Activated CD8-positive, alpha-beta T cell treated with anti-CD3 and anti-CD28 coated beads, Interleukin-2, amount 10 ng/mL, durations not matched to agents 7 days and 5 days (primary cell): ENCODE measurements at places on chromosomes 4 and X. TPM values are rescaled to one million over a fixed set of nuclear protein-coding genes. Genes with fewer than 3 reads are reported as not detected.

DNA sequence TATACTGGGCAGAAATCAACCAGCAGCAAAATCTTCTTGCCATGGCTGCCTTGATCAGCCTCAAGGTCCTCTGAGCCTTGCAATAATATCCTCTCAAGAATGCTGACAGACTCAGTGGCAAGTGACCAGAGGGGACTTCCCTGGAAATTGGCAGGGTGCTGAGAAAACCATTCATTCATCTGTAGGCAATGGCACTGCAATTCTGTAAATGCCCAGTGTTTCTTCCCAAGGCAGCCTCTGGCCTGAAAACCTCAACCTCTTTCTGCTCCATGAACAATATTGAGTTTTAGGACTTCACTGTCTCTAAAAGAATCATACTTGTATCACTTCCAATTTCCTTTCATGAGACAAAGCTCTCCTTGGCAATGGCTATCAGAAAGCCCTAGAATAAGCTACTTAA is 754.3 kb upstream of the TENM3 start:
- H3K27ac ChIP-seq = no peak overlapping the region
- DNase-seq = no peak
- H3K4me1 ChIP-seq = no peaks in the 10 kb centered on the region
- H3K27me3 ChIP-seq = no peaks in the 10 kb centered on the region
- H3K4me3 ChIP-seq = no peak overlapping the region

DNA sequence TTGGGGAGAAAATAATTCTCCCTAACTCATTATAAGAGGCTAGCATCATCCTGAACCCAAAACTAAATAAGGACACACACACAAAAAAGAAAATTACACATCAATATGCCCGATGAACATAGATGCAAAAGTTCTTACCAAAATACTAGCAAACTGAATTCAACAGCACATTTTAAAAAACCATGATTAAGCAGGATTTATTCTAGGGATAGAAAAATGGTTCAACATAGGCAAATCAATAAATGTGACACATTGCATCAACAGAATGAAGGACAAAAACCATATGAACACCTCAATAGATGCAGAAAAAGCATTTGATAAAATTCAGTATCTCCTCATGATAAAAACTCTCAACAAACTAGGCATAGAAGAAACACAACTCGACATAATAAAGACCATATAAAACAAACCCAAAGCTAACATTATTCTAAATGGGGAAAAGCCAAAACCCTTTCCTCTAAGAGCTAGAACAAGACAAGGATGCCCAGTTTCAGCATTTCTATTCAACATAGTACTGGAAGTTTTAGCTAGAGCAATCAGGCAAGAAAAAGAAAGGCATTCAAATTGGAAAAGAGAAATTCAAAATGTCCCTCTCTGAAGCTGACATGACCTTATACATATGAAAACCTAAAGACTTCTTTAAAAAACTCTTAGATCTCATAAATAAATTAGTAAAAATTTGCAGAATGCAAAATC is 200.9 kb downstream of the NKX6-1 start:
- no peaks in the 10 kb centered on the region for H3K4me1 ChIP-seq
- no peaks in the 10 kb centered on the region for H3K36me3 ChIP-seq
- no peak overlapping the region for H3K27ac ChIP-seq
- no peak overlapping the region for H3K4me3 ChIP-seq
- no peaks in the 10 kb centered on the region for H3K27me3 ChIP-seq

- H3K27me3 ChIP-seq = peaks cover 2% of the 10 kb centered on the region
- no peaks in the 10 kb centered on the region for H3K4me1 ChIP-seq
- DNase-seq = no peak
- H3K27ac ChIP-seq = no peak overlapping the region
- H3K4me3 ChIP-seq = no peak overlapping the region
- no peaks in the 10 kb centered on the region for H3K36me3 ChIP-seq
Measured at GRCh38 chrX:13903405-13903804, 86.5 kb upstream of the GPM6B start.

- H3K4me1 ChIP-seq = peaks cover 3% of the 10 kb centered on the region
- H3K36me3 ChIP-seq = peaks cover 48% of the 10 kb centered on the region
- no peak overlapping the region for H3K4me3 ChIP-seq
- H3K27ac ChIP-seq = no peak overlapping the region
- no peak for DNase-seq
Measured at GRCh38 chr4:56480691-56481090, 13.3 kb downstream of the SRP72 start.

DNA sequence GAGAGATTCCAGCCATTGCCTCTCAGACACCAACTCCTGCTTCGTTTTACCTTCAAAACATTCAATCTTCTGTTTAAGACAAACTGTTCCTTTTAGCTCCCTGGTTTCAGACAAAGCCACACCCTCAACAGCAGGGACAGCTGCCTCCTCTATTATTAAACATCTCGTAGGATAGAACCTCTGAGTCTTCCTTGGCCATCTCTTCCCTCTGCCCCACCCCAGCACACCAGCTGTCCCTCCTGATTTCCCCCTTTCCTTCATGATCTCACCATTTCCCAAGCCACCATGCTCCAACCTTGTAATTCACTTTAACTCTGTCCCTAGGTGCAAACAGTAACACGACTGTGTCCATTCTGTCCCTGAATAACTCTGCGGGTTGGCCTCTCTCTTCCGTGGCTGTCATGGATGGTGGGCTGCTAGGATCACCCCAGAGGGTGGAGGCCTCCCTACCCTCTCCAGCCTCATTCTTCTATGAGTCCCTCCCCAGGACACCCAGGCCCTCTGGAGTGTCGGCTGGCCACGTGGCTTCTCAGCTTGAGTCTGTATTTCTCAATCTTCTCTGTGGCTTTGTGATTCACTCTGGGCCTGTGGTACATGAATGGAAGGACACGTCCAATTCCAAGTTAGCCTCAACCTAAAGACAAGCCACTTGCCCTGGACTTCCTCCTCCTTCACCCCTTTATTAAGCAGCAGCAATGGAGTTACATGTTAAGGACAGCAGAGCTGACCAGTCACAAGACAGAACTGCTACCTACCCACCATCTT is 349.9 kb downstream of the FBXW7 start:
- no peak overlapping the region for H3K27ac ChIP-seq
- DNase-seq = no peak
- H3K4me1 ChIP-seq = peaks cover 12% of the 10 kb centered on the region
- H3K36me3 ChIP-seq = no peaks in the 10 kb centered on the region

- H3K27ac ChIP-seq = peak overlapping the region; percentile 86
- DNase-seq = peak; percentile 38
- no peaks in the 10 kb centered on the region for H3K27me3 ChIP-seq
- H3K4me3 ChIP-seq = peak overlapping the region; percentile 79
- H3K4me1 ChIP-seq = peaks cover 39% of the 10 kb centered on the region
Measured at GRCh38 chr4:8200302-8200975, 1.3 kb downstream of the SH3TC1 start.

GRCh38 chr4:140818433-140818832 is 62.2 kb upstream of the TBC1D9 start:
- no peak overlapping the region for H3K27ac ChIP-seq
- no peaks in the 10 kb centered on the region for H3K27me3 ChIP-seq
- no peak for DNase-seq
- no peaks in the 10 kb centered on the region for H3K36me3 ChIP-seq
- H3K4me1 ChIP-seq = no peaks in the 10 kb centered on the region

DNA sequence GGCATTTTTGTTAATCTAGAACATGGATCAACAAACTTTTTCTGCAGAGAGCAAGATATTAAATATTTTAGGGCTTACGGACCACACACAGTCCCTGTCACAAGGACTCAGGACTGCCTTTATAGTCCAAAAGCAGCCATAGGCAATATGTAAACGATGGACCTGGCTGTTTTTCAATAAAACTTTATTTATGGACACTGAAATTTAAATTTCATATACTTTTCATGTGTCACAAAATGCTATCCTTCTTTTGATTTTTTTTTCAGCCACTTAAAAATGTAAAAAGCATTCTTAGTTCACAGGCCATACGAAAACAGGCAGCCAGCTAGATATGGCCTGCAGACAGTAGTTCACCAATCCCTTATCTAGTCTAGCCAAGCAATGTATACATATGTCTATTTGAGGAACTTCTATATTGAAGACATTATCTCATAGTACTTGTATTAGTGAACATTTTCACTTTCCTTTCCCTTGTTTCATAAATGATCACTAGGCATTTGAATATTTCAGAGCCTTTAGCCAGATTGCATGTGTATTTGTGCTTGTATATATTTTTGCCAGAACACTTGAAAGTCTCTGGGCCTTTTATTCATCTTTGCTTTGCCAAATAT is 350.9 kb downstream of the RPA4 start:
- H3K36me3 ChIP-seq = no peaks in the 10 kb centered on the region
- no peak overlapping the region for H3K27ac ChIP-seq
- no peak overlapping the region for H3K4me3 ChIP-seq
- no peaks in the 10 kb centered on the region for H3K27me3 ChIP-seq

DNA sequence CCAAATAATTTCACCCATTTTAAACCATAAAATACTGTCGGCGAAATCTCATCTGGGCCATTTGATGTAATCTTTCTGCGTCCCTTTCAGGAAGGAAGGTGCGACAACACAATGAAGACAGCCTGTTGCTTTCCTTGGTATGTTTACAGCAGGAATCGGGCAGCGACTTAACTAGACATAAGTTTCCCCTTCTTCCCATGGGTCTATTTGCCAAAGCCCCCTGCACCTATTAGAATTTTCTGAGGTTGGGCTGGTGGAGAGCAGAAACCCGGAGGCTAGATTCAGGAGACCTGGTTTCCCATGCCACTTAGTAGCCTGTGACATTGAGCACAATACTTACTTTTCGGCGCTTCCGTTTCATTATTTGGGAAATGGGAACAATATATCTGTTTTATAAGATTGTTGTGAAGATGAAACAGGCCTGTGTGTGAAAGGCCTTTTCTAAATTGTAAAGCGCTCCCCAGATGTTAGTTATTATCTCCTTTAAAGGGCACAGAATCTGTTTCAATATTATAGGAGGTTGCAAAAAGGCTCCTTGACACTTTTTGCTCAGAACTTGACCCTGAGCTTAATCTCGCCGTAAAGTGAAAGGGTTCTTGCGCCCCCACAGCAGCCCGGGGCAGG is 552 bp upstream of the AFF1 start:
- H3K36me3 ChIP-seq = peaks cover 4% of the 10 kb centered on the region
- H3K27me3 ChIP-seq = no peaks in the 10 kb centered on the region
- peak overlapping the region; percentile 92 for H3K27ac ChIP-seq
- peak overlapping the region; percentile 88 for H3K4me3 ChIP-seq
- H3K4me1 ChIP-seq = peaks cover 40% of the 10 kb centered on the region
- DNase-seq = peak; percentile 39

DNA sequence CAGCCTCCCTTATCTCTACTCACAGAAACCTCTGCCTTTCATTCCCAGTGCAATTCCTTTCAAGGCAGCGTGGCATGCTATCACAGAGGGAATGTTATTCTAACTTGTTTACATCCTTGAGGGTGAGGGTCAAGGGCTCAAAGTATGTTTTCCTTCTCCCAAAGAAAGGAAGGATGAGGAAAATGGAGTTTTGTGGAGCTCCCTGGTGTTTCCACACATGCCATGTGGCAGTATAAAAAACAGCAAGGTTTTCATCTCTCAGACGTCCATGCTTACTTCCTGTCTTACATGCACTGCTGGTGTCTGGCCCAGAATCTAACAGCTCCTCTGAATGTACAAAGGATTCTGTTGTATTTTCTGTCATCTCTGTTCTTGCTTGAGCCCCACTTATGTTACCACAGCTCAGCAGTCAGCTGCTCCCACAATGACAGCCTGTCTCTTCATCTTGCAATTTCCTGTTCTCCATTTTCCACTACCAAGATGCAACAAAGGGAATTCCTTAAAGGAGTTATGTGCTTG is 128.0 kb downstream of the SNCA start:
- H3K27ac ChIP-seq = no peak overlapping the region
- H3K36me3 ChIP-seq = no peaks in the 10 kb centered on the region
- H3K4me1 ChIP-seq = peaks cover 12% of the 10 kb centered on the region

GRCh38 chr4:145061318-145061920 is 36.6 kb downstream of the ANAPC10 start:
- H3K27me3 ChIP-seq = no peaks in the 10 kb centered on the region
- H3K4me3 ChIP-seq = no peak overlapping the region
- no peak overlapping the region for H3K27ac ChIP-seq
- H3K36me3 ChIP-seq = peaks cover 9% of the 10 kb centered on the region
- H3K4me1 ChIP-seq = peaks cover 24% of the 10 kb centered on the region

- peaks cover 10% of the 10 kb centered on the region for H3K4me1 ChIP-seq
- no peak for DNase-seq
- no peak overlapping the region for H3K4me3 ChIP-seq
- H3K27ac ChIP-seq = peak overlapping the region; percentile 45
Measured at GRCh38 chr4:39924014-39924413, 53.7 kb downstream of the PDS5A start.

GRCh38 chrX:110268886-110269285 is 49.0 kb downstream of the AMMECR1 start:
- H3K27me3 ChIP-seq = no peaks in the 10 kb centered on the region
- H3K36me3 ChIP-seq = peaks cover 2% of the 10 kb centered on the region
- no peak overlapping the region for H3K4me3 ChIP-seq
- peaks cover 22% of the 10 kb centered on the region for H3K4me1 ChIP-seq
- H3K27ac ChIP-seq = no peak overlapping the region
- no peak for DNase-seq

DNA sequence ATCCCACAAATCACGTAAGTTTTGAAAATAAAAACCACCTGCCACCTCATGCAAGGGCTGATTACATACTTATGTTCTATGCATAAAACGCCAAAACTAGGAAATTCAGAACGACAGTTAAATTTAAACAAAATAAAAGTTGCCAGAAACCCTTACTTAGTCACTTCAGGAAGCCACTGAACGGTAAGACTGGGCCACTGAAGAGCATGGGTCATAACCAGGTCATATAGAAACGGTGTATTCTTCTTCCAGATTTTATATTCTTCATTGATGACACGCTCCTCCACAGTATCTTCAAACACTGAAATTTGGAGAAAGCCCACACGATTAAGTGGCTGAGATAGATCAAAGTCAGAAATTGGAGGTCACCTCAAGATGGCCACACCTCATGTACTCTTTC is 1.2 kb downstream of the RBBP7 start:
- peaks cover 39% of the 10 kb centered on the region for H3K4me1 ChIP-seq
- peak overlapping the region; percentile 91 for H3K27ac ChIP-seq
- peak overlapping the region; percentile 89 for H3K4me3 ChIP-seq
- DNase-seq = no peak
- peaks cover 20% of the 10 kb centered on the region for H3K36me3 ChIP-seq
- H3K27me3 ChIP-seq = no peaks in the 10 kb centered on the region

DNA sequence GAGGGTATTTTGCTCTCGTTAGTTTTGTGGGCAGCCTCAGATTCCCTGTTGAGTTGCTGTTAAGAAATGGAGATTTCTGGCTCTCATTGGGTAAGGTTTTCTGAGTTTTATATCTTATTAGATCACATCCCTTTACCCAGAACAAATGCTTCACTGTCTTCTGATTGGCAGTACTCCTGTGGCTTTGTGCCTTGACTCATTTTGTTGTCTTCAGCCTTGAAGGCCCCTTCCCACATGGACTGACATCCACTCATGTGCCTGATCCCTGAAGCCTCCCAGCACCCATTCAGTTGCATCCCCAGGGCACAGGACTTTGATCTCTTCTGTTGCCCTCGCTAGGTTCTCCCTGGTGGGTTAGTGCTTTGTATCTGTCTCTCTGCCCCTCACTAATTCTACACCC is 10.4 kb downstream of the MED28 start:
- H3K27me3 ChIP-seq = no peaks in the 10 kb centered on the region
- no peak overlapping the region for H3K4me3 ChIP-seq
- DNase-seq = no peak
- no peak overlapping the region for H3K27ac ChIP-seq
- H3K36me3 ChIP-seq = peaks cover 74% of the 10 kb centered on the region

Gene GAGE12C
- total RNA-seq = not detected

Gene CSAG1
- total RNA-seq = not detected

Gene STARD8
- 0.55 TPM for total RNA-seq

Gene TRIM75
- not detected for total RNA-seq

Gene TRO
- 0.87 TPM for total RNA-seq

Gene TEX13D
- total RNA-seq = not detected

Gene SLC16A2
- not detected for total RNA-seq

Gene DMRTC1
- not detected for total RNA-seq

Gene ZNF141
- total RNA-seq = 30.1 TPM

Gene DUSP21
- not detected for total RNA-seq
